Stimulated activated CD4-positive, alpha-beta T cell treated with anti-CD3 and anti-CD28 coated beads, Interleukin-1b, Interleukin-23, amount 100 ng/mL, for 4 hours (primary cell): ENCODE measurements at places on chromosomes 13 and 19.
A peak's percentile ranks its signal among the peaks of the same experiment; 100 is the strongest.

DNA sequence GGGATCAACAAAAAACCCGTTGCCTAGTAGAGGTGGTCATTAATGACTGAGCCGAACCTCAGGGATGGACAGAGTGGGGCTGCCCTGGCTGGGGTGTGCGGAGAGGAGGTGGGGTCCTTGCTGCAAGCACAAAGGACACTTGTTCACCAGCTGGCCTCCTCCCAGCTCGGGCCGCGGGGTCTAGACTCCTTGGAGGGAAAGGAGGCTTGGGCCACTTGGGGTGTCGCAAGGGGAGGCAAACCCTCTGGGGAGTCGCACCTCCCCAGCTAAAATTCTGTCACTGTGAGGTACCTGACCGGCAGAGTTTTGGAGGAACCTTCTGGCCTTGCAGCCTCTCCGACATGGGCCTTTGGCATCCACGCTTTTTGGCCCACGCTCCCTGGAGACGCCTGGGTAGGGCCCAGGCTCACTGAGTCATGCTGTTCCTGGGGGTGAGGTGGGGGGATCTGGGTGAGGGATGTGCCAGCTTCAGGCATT, 8.2 kb downstream of the KLHL26 start:
- no peak for DNase-seq

- no peak for DNase-seq
Observed at GRCh38 chr13:66459634-66460033, 770.5 kb downstream of the PCDH9 start.

DNA sequence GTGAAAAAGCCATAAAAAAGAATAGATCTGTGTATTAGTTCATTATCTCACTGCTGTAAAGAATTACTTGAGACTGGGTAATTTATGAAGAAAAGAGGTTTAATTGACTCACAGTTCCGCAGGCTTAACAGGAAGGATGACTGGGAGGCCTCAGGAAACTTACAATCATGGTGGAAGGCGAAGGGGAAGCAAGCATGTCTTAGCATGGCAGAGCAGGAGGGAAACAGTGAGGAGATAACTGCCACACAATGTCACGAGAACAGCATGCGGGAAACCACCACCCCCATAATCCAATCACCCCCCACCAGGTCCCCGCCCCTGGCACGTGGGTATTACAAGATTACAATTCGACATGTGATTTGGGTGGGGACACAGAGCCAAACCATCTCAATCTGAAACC, 39.1 kb upstream of the EEF1AKMT1 start:
- no peak for DNase-seq

GRCh38 chr13:110280231-110280813, 26.6 kb downstream of the COL4A1 start:
- no peak for DNase-seq

GRCh38 chr13:102039264-102039663, 362.6 kb downstream of the FGF14 start:
- no peak for DNase-seq

- no peak for DNase-seq
Observed at GRCh38 chr13:47258384-47258783, 361.5 kb upstream of the HTR2A start.

DNA sequence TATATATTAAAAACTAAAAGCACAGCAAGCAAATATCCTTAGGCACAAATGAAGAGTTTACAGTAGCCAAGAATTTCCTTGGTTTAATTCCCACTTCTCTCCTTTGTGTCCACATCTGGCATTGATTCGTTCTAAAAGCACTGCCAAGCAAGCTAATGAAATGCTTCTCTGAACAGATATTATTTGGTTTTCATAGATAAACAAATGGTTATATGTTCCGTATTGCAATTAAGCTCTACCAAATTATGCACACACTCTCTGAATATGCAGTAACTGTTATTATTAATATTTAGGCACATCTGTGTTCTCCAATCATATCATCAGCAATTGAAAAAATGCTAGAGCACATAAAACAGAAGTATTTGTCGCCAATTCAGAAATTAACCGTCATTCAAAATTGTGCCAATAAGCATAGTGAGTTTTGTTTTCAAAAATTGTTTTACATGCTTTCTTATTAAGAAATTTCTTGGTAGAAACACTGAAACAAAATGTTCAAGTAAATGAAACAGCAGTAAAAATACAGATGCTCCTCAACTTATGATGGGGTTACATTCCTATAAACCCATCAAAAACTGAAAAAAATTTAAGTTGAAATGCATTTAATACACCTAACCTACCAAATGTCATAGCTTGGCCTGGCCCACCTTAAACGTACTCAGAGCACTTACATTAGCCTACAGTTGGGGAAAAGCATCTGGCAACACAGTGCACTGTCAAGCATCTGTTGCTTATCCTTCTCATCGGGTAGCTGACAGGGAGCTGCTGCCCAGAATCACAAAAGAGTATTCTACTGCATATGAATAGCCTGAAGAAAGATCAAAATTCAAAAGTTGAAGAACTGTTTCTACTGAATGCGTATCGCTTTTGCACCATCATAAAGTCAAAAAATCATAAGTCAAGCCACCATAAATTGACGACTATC, 2134.7 kb downstream of the PCDH9 start:
- no peak for DNase-seq

DNA sequence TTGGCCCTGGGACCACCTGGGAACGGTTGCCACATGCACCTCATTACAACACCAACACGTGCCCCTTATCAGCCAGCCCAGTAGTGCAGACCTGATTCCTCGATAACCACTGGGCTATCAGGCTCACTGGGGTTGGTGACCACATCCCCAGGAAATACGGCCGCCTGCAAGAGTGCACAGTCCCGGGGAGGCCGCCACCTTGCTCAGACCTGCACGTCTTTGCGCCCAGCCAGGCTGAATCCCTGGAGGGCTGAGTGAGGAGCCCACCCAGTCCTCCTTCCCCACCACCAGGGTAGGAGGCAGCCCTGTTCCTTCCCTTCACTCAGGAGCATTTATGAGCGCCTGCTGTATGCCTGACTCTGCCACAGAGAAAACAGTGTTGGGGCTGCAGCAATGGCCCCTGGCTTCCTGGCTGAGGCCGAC, 67.8 kb downstream of the CEBPG start:
- no peak for DNase-seq

DNA sequence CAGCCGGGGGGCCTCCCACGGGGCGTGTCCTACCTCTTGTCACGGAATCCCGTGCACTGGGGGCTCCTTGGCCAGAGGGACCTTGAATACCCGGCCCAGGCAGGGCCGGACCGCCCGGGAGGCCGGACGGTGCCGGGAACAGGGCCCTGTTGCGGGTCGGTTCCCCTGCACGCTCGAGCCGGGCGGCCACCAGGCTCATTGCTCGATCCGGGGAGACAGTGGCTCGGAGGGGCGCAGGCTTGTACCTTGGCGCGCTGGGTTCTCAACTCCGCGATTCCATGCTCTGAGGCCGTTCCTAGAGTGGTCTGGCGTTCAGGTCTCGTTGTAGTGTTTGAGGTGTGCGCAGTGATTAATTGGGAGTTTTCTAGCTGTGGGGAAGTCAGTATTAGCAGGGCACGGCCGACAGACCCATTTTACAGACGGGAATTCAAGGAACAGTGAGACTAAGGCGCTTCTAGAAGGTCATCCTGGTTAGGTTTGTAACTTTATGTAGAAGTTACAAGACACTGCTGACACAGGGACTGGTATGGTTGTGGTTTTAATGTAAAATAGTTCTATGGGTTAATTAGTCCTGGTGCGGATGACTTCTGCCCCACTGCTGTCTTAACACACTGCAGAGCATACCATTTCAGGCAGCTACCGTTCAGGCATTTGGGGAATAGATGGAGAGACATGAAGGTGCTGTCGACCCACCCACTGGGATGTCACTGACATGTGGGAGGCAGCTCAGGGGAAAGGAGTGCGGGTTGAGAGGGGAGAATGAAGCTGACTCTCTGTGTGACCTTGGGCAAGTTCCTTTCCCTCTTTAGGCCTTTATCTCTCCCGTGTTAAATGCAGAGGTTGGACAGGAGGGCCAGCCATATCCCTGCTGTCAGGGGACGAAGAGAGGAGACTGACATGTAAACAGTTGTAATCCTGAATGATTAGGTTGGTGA, 592 bp downstream of the CLPTM1 start:
- no peak for DNase-seq

DNA sequence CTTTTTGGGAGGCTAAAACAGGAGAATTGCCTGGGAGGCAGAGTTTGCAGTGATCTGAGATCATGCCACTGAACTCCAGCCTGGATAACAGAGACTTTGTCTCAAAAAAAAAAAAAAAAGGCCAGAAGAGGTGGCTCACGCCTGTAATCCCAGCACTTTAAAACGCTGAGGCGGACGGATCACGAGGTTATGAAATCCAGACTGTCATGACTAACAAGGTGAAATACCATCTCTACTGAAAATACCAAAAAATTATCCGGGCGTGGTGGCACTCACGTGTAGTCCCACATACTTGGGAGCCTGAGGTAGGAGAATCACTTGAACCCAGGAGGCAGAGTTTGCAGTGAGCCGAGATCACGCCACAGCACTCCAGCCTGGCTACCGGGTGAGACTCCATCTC, 39.9 kb downstream of the ZNF611 start:
- DNase-seq, result no peak

- DNase-seq, result no peak
Observed at GRCh38 chr19:5115351-5115750, 146.4 kb downstream of the KDM4B start.

GRCh38 chr13:48749699-48750473, 96.2 kb downstream of the CYSLTR2 start:
- peak; percentile 47 for DNase-seq

DNA sequence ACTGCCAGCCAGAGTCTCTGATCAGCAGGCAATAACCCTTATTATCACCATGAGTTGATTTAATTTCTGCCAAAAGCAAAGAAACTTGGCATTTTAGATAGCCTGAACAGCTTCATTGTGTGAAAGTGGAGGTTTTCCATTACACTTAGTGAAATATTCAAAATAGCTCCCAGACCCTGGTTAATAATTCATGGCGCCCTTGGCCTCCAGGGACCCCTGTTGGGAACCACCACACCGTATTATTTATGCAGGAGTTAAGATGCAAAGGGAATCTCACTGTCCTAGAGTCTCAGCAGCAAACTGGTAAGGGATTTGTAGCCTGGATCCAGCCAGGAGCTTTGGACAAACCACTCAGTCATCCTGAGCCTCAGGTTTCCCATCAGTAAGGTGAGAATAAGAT, 110.0 kb upstream of the PABPC3 start:
- DNase-seq, result no peak

GRCh38 chr13:51576754-51577153, 7.5 kb upstream of the WDFY2 start:
- no peak for DNase-seq

GRCh38 chr19:18118420-18119012, 20.9 kb downstream of the MAST3 start:
- DNase-seq, result no peak

- DNase-seq, result no peak
Observed at GRCh38 chr13:36601186-36601585, 72.6 kb upstream of the SERTM1 start.

DNA sequence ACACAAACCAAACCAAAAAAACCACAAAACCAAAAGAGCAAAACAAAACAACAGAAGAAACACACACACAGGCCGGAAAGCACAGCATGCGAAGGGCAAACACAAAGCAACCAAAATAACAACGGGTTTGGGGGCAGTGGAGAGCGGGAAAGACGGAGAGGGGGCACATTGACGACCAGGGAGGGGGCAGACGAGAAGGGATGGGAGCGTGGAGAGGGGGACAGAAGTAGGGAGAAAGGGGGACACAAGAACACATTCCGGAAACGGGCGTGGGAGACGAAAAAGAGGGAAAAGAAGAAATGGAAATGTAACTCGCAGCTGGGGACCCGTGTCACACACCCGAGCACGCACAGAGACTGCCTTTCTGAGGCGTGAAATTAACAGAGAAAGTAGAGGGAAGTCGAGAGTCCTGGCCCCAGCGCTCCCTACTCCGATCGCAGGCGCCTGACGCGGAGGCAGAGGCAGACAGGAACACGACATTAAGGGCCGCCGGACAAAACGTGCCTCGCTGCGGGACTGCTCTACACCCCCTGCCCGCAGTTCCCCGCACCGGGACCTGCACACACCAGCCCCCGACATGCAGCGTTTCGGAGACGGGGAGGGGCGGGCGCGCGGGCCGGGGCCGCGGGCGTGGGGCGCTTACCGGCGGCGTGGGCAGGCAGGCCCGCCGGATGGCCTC, 652 bp downstream of the POU4F1 start:
- no peak for DNase-seq

DNA sequence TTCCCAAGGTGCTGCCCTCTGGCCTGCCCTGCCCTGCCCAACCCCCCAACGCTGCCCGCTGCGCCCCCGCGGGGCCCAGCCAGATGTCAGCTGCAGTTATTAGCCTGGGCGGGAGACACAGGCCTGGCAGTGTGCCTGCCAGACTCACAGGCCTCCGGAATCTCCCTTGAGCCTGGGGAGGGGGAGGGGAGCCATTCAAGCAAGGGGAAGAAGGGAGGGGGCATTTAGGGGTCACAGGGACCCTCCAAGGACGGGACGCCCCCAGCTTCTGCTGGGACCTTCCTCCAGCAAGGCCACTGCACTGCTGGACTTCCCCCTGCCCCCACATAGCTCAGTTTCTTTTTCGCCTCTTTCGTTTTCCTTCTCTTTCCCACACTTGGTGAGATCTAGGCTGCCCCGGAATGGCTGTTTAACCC, 2.6 kb upstream of the JUNB start:
- DNase-seq, result no peak
